ENCODE measurements at places on chromosomes 7 and 10.

DNA sequence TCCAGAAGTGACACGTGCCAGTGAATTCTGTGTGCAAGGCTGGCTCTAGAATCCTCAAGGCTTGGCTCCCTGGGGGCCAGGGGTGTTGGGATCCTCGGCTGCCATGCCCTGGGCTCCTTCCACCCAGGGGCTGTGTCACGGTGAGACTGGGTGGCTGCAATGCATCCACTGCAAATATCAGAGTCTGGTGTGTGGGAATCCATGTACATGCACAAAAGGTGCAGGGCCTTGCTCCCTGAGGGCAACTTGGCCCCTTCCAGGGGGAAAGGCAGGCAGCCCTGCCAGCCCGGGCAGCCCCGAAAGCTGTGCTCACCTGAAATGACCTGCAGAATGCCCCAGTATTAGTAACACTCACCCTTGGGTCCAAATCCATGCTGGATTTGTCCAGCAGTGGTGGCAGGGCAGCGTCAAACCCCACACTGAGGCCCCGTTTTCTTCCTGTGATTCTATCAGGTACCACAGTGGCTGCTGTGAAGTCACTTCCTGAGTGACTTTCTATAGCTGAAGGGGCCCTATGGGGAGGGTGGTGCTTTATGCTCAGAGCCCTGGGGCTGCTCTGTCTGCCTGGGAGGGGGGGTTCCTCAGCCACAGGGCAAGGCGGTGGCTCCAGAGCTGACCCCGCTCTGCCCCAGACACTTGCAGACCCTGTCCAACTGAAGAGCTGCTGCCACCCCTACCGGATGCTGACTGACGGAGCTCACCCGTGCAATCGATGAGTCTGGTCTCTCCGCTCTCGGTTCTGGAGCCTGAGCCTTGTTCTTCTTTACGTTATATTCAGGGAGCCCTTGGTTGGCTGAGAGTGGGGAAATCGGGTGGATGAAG is 317.7 kb downstream of the GLRX3 start:
- no peak for DNase-seq

DNA sequence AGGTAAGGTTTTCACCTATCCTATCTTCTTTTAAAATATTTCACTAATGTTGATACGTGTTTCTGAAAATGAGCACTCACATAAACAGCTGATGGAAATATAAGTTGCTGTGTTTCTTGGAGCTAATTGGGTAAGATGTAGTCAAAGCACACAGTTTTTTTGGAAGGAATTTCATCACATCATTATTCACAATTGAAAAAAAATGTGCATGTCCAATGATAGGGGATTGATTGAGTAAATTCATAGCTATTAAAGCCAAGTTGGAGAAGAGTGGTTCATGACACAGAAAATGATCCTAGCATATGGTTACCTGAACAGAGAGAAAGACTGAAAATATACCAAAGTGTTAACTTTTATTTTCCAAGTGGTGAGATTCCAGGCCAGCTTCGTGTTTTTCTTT is 29.6 kb downstream of the GLI3 start:
- no peak for DNase-seq

GRCh38 chr10:92897916-92898315 is 49.6 kb downstream of the EXOC6 start:
- no peak for DNase-seq

- no peak for DNase-seq
Observed at GRCh38 chr7:13641714-13642113, 347.8 kb downstream of the ETV1 start.

GRCh38 chr10:5561704-5562645 is 37.2 kb downstream of the CALML3 start:
- DNase-seq: no peak

- no peak for DNase-seq
Observed at GRCh38 chr7:20162665-20163064, 54.5 kb downstream of the MACC1 start.

GRCh38 chr10:123250640-123251039 is 96.4 kb downstream of the BUB3 start:
- DNase-seq: no peak

GRCh38 chr10:72124989-72125388 is 36.6 kb upstream of the SPOCK2 start:
- DNase-seq: no peak

- DNase-seq: no peak
Observed at GRCh38 chr10:121994429-121994941, 5.5 kb downstream of the TACC2 start.

GRCh38 chr7:10644849-10645248 is 328.8 kb upstream of the PHF14 start:
- no peak for DNase-seq

- DNase-seq: no peak
Observed at GRCh38 chr10:90378524-90379076, 479.2 kb downstream of the HTR7 start.

DNA sequence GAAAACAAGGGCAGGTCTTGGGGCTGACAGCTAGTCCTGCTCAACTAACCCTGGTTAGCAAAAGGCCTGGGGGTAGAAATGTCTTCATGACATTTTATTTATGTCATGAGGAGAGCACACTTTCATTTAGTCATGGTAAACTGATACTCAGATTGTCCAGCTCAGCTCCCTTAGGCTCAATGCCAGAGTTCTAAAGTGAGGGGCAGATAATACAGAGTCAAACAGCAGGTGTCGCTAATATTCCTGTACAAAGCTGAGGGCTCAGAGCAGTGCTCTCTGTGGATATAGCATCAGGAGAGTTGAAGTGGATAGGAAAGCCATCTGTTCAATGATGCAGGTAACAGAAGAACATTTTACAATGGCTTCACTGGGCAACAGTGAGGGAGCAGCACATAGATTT is 26.8 kb upstream of the CALCR start:
- DNase-seq: no peak

GRCh38 chr10:101818872-101819633 is 809 bp upstream of the OGA start:
- DNase-seq: no peak

- no peak for DNase-seq
Observed at GRCh38 chr7:101234636-101235035, 3.0 kb downstream of the CLDN15 start.

- DNase-seq: no peak
Observed at GRCh38 chr10:117249493-117250093, 8.7 kb downstream of the SLC18A2 start.

DNA sequence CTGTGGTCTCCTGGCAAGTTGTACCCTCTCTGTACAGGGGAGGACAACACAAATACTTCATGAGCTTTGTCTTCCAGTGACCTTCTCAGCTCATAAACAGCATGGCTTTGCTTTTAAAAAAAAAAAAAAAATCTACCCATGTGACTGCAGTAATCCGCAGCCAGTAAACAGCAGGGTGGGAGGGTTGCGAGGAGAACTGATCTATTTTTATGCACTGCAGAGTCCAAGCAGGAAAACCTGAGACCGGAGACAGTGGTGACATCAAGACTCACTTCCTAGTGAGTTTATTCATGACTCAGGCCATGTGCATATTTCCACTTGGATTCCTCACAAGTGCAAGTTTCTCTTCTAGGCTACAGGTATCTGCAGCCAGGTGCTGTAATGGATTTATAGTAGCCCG is 127.9 kb downstream of the NRF1 start:
- no peak for DNase-seq

GRCh38 chr10:11822809-11823121 is 391 bp upstream of the PROSER2 start:
- no peak for DNase-seq

- DNase-seq: no peak
Observed at GRCh38 chr7:132203021-132203420, 373.2 kb downstream of the PLXNA4 start.

DNA sequence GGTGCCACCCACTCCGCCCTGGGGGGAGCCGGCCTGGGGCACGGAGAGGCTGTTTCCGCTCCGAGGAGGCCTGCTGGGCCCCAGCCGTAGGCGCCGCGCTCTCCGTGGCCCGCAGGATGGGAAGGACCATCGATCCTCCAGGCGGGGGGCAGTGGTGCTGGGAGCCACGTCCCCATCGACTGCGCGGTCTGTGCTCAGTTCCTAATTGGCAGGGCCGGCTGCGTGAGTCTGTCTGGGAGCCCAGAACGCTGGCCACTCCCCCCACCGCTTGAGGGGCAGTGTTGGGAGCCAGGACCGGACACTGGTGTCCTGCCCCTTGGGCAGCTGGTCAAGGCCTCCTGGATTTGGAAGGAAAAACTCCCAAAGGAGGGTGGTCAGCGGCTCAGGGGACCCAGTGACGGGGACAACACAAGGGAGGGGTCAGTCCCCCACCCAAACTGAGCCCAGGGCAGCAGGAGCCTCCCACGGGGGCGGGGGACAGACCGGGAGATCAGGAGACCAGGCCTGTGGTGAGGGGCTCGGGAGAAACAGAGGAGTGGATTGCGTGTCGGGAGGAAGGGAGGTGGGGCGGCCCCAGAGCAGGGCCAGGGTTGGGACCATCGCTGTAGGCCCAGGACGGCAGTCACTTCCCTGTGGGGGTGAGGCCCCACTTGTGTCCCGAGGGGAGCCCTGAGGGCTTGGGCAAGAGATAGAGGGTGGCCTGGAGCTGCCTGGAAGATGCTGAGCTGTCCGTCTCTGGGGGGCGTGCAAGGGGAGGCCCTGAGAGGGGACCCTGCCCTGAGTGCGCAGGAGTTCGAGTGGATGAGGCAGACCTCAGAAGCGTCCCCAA is 89.0 kb downstream of the UNCX start:
- DNase-seq: no peak

- DNase-seq: no peak
Observed at GRCh38 chr7:33250421-33250871, 121.1 kb downstream of the BBS9 start.

DNA sequence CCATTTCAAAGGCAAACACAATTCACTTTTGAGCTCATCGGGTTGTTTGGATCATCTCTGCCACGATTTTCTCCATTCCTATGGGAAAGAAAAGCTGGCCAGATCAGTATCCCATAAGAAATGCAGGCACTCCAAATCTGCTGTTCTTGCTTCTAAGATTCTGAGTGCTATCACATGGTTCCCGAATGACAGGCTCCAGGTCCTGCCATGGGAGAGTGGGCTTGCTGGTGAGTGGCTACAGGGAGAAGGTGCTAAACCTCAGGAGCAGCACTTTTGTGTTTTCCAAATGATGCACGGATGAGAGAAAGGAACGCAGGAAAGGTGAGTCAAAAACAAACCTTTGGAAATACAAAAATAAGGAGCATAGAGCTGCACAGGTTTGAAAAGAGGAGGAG is 32.1 kb downstream of the MTURN start:
- DNase-seq: no peak

GRCh38 chr7:99120916-99121315 is 23.0 kb downstream of the SMURF1 start:
- no peak for DNase-seq

DNA sequence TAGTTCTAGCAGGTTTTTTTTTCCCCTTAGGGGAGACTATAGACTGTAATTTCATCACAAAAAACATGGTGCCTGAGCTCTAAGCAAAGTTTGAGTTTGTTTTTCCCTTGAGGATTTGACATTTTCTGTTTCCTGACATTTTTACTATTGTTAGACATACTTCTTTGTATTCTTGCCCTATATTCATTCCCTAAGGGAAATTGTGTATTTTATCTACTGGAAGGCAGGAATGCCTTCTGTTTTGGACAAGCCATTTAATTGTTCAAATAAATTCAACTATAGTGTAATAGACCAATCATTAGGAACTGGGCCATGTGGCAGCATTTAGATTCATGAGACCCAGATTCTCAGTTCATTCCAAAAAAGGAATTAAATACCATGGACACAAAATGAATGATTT is 335.0 kb downstream of the EXOC4 start:
- DNase-seq: no peak

GRCh38 chr10:27446091-27446918 is 57.8 kb upstream of the RAB18 start:
- DNase-seq: no peak

GRCh38 chr7:25795824-25796235 is 356.2 kb upstream of the NFE2L3 start:
- DNase-seq: no peak

- DNase-seq: no peak
Observed at GRCh38 chr10:8158193-8159071, 103.9 kb downstream of the GATA3 start.

- DNase-seq: no peak
Observed at GRCh38 chr10:98296524-98296923, 28.5 kb upstream of the LOXL4 start.

DNA sequence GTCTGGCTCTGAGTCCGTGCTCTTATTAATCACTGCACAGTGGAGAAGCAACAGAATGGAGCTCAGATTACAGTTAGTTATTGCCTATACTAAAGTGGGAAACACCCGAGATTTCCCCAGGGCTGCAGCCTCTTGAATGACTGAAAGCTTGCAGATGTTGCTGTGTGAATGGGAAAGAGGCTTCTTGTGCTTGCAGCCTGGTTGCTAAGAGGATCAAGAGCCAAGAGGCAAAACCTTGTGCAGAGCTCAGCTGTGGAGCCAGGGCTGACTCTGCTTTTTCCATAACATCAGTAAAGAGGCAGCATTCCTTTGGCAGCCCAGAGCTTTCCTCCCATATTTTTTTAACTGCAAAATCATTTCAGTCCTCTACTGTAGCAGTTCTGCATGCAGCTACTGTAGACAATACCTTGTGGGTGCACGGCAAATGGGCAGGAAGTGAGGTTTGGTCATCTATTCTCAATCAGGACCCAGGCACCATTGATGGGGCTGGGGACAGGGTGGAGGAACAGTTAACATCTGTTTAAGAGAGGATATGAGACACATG is 86.5 kb downstream of the RALA start:
- DNase-seq: no peak

DNA sequence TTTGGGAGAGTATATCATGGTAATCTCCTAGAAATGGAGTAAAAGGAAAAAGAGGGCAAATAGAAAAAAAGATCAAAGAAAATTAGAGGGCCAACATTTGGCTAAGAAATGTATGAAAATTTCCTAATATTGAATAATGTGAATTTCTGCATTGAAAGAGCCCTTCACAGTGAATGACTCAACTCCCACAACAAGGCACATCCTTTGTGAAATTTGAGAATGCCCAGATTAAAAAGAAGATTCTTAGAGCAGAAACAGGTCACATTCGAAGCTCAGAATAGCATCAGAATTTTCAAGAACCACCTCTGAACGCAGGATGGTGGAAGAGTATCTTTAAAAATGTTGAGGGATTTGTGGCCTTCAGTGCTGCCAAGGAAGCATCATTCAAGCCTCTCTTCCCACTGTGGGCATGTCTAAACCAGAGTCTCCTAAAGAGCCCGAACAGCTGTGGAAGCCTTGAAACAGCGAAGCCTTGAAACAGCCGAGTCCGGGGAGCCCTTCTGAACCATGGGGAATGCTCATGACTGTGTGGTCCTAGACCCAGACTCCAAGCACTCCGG is 43.6 kb downstream of the GUSB start:
- no peak for DNase-seq

DNA sequence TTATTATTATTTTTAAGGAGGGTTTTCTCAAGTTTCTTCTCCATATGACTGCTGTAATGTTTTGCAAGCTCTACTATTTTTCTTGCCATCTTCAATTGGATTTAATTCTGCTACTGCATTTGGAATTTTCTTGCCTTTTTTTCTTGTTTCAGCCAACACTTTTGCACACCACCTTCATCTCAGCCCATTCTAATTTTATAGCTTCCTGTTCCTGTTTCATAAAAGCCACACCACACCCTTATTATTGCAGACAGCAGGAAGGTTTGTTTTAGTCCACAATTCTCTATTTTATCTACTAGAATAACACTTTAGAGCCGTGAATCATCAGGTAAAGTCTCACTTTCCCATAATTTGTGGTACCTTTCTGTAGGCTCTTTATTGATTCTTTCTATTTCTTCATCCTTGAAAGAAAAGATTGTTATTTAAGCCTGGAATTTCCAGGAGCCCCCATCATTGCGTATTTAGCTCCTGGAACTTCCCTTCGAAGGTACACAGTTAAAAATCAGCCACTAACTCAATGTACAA is 209.3 kb upstream of the TBX20 start:
- no peak for DNase-seq

- peak; percentile 38 for DNase-seq
Observed at GRCh38 chr7:45659496-45660139, 85.5 kb downstream of the ADCY1 start.
